ENCODE measurements at places on chromosomes 16 and 17.

DNA sequence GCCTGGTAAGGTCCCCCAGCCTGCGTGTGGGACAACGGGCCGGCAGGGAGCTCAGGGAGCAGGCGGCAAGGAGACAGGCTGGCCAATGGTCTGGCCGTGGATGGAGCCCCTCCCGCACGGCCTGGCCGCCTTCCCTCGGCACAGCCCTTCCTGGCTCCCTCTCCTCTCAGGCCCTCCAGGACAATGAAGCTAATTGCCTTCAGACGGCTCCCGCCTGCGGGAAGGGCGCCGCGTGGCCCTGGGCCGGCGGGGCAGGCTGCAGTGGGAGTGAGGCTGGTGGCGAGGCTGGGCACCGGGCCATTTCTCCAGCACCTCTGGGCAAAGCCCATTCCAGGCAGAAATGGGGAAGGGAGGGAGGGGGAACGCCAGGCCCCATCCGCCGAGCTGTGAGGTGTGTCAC lies 50.9 kb downstream of the ENGASE start:
- DNase-seq: no peak

GRCh38 chr17:20066253-20066652 lies 57.1 kb downstream of the SPECC1 start:
- DNase-seq: no peak

- no peak for DNase-seq
Observed at GRCh38 chr16:77668201-77668600, 54.1 kb upstream of the NUDT7 start.

- no peak for DNase-seq
Observed at GRCh38 chr16:12132850-12133440, 156.4 kb downstream of the SNX29 start.

DNA sequence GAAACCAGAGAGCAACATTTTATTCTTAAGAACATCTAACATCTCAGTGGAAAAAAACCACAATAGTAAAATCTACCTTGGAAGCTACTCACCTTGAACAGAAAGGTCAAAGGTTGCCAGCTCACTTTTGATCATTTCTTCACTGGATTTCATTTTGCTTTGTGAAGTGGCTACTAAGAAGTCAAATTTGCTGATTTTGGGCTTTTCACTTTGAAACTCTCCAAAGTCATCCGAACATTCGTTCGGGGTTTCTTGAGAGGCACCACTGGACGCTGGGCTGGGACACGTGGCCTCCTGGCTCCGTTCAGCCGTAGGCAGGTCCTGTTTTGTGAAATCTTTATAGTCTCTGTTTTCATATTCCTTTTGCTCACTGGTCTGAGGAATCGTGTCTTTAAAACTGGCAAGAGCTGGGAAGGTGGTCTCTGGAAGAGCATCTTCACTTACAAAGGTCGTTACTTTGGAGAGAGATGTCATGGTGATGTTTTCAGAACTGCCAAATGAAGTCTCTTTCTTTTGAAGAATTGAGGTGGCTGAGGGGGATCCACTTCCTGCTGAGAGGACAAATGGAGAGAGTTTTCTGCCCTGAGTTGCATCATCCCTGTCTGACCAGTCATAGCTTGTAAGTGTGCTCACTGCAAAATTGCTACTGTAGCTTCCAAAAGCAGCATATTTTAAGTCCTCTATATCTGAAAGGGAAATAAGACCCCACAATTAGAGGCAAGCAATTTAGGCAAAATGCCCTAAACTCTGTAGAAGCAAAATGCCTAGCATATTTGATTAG lies 52.4 kb downstream of the DUSP14 start:
- no peak for DNase-seq

All from stimulated activated CD4-positive, alpha-beta T cell treated with anti-CD3 and anti-CD28 coated beads, Interleukin-15, amount 100 ng/mL, for 1 hour (primary cell).